Left ventricle myocardium inferior (tissue), 1 donor: ENCODE measurements at places on chromosomes 4 and X. TPM values are rescaled to one million over a fixed set of nuclear protein-coding genes. Genes with fewer than 3 reads are reported as not detected.

- no peak for DNase-seq
Observed at GRCh38 chrX:46791927-46792809, 33.2 kb upstream of the SLC9A7 start.

DNA sequence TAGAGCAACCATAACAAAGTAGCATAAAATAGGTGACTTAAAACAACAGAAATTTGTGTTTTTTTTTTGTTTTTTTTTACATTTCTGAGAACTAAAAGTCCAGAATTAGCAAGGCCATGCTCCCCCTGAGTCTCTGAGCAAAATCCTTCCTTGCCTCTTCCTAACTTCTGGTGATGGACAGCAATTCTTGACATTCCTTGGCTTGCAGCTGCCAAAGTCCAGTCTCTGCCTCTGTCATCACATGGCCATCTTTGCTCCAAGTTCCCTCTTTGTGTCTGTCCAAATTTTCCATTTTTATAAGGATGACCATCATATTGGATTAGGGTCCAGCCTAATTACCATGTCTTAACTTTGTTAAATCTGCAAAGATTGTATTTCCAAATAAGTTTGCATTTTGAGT is 407.2 kb downstream of the PDHA2 start:
- no peak for DNase-seq

DNA sequence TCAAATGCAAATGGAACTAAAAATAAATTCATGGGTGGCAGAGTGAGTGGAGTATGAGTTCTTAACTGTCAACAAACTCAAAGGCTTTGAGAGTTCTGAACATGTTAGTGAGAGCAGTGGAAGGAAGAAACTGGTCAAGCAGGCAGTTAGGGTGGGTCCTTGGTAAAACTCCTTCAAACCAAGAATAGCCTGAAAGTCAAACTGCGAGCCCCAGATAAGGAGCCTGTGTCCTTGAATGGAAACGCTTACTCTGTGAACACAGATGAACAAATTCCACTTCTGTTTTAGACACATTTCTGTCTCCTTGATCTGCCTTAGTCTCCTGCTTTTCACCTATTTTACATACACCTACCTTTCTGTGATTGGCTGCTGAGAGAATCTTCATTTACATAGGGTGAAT is 129.4 kb upstream of the PCDH18 start:
- DNase-seq, result no peak

SLC6A14 gene
- total RNA-seq, result not detected

- no peak for DNase-seq
Observed at GRCh38 chr4:13821522-13821921, 194.0 kb upstream of the BOD1L1 start.

CT45A7 gene
- total RNA-seq, result not detected

DNA sequence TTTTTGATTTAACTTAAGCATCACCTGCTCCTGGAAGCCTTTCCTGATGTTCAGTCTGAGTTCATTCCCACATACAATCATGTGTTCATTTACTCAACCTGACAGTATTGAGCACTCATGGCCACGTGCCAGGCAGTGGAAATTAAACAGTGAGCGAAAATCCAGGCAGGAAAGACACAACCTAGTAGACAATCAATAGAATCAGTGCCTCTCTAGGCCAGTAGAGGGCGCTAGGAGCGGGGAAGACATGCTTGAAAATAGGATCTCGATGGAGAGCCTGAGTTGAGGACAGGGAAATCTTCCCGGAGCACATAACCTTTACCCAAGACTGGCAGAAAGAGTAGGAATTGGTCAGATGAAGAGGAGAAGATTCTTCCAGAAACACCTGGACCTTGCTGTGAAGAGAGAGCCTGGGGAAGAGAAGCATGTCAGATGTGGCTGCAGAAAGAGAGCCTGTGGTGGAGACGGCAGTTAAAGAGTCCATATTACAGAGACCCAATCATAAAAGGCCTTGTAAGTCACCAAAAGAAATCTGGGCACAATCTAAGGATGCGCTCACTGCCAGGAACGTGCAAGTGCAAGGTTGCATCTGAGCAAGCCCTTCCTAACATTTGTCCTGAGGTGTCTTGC is 103.5 kb downstream of the LDB2 start:
- peak; percentile 22 for DNase-seq

- DNase-seq, result no peak
Observed at GRCh38 chr4:156950948-156951347, 20.7 kb downstream of the PDGFC start.
